ENCODE measurements at places on chromosomes 11 and 22.

DNA sequence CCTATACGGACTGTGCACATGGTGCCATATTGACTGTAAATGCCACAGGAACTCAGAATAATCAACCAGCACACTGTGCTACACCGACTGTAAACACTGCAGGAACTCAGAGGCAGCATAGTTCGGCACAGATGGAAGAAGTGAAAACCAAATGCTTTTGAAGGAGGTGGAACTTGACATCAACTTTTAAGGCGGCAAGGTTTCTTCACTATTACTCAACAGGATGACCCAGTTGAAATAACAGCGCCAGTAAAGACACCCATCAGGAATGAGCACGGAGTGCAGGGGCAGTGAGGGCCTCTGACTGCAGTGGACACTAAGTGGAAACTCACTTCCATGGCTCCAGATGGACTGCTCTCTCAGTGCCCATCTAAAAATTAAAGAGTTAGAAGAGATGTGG, 15.7 kb downstream of the TESMIN start:
- DNase-seq = no peak

DNA sequence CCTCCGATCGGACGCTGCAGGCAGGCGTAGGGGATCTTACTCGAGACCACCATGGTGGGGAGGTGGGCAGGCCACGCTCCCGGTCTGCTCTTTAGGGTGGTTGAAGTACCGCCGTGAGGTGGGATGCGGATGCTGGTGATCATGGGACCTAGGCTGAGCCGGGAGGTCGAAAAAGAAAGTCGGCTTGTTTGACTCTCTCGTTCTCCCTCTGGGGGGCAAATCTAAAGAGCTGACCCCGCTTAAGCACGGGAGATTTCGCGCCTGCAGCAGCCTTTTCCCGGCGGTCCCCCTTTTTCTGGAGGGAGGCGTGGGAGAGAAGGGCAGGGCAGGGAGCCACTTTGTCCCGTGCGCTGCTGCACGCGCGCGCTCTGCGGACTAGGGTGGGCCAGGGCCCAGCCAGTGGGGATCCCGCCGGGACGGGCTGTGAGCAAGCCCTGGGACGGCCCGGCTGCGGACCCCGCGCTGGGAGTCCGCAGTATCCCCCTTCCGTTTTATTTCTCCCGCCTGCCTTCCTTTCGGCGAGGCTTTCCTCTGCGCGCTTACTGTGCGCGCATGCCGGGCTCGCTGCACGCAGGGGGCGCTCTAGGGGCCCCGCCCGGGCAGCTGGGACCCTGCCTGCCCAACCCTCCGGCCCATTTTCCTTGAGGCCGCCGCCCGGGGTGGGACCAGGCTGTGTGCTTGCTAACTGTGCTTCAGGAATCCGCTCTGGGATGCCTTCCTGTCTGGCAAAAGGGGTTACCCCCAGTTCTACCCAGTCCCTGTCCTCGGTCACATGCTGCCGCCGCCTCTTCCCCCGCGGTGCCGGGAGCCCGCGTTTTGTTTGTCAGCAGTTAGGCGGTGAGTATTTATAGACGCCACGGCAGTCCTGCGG, 81.0 kb downstream of the PRR5L start:
- no peak for DNase-seq

- no peak for DNase-seq
Observed at GRCh38 chr11:134475951-134476350, 63.9 kb upstream of the B3GAT1 start.

DNA sequence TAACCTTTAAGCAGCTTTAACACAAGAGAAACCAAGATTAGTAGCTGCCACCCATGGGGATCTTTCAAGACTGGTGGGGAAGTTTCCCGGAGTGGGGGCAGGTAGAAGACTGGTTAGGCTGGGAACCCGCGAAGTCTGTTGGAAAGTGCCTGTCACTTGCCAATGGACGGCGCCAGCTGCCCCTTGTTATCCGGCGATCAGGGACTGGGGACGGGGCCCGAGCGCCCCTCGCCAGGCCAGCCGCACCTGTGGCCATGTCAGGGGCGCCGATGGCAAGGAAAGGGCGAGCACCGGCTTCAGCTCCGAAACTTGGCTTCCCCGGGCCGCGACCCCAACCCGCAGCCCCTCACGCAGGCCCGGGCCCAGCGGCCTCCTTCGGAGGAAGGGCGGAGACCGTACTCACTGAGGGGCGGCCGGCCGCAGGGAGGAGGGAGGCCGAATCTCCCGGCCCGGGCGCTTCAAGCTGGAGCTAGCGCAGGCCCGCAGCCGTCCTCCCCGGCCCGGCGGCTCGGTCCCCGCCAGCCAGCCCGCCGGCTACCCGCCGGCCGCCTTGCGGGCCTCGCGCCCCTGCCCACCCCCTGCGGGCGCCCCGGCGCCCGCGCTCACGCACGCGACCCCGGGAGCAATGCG, 539 bp downstream of the EIF4ENIF1 start:
- DNase-seq = no peak

DNA sequence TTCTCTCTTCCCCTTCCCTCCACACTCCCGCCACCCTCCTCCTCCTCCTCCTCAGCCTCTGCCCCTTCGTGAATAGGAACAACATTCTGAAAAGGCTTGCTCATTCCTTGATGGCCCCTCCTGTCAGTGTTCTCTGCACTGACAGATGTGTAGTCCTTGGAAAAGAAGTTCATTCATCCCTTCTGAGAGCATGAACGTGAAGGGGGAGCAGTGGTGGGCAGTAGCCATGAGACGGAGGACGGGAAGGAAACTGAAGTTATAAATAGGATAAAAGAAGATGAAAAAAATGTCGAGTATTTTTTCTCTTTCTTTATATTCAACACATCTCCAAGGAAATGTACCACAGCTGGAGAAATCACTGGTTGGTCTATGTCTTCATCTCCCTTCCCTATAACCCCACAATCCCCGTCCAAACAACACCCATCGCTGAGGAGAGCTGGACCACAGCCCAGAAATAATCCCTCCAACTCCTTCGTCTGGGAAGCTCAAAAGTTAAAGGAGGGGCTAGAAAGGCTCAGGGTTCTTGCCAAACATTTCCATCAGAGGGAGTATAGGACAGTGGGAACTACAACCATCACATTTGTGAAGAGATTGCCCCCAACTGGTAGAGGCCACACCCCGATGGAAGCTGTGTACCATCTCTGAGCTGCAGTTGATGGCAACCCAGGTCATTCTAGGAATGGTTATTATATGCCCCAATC, 33.5 kb downstream of the ETS1 start:
- no peak for DNase-seq

DNA sequence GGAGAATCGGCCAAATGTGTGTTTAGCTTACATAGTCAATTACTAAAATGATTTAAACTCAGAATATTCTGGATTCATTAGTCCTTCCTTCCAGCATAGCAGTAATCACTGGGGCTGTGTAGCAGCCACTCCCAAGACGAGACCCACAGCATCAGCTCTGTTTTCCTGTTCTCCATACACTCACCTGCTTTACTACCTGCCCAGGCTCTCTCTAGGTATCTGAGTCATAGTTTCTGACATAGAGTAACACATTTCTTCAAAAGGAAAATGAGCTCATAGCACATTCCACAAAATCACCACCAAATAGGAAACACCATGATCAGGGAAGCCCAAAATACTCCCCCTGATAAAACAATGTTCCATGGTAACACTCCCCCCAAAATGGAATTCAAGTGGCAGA, 22.9 kb downstream of the MORC2 start:
- no peak for DNase-seq

GRCh38 chr22:39518144-39518786, 2.1 kb upstream of the ATF4 start:
- DNase-seq = no peak

DNA sequence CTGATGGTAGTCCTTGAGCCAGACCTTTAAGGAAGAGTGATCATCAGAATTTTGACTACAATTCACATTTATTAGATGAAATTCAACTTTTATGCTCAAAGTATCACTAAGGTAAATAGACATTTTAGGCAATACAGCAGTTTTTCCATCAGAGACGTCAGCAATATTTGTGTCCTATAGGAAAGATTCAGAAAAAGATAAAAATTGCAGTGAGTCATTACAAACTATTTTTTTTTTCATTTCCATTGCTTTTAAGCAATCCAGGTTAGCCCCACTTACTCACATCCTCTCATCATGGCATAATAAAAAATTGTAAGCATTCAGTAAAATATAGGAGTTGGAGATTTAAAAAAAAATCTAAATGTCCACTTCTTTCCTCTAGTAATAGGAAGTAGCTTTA, 46.9 kb downstream of the MSANTD4 start:
- no peak for DNase-seq

DNA sequence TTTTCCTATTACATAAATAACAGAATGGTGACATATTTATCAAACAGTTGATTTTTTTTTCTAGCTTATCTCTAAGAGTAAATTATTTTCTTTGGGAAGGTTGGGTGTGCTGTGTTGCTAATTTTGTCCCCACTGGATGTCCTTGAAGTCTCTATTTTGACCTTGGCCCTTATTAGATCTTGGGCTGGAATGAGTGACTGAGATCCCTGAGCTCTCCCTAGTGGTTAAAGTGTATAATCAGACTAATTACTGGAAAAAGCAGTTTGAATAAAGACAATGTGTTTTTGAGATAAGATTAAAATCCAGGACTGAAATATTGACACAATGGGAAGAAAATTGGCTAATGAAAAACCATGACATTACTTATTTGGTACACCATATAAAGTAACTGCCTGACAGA, 56.1 kb downstream of the AASDHPPT start:
- no peak for DNase-seq
